ENCODE measurements at places on chromosomes 6 and 20.

DNA sequence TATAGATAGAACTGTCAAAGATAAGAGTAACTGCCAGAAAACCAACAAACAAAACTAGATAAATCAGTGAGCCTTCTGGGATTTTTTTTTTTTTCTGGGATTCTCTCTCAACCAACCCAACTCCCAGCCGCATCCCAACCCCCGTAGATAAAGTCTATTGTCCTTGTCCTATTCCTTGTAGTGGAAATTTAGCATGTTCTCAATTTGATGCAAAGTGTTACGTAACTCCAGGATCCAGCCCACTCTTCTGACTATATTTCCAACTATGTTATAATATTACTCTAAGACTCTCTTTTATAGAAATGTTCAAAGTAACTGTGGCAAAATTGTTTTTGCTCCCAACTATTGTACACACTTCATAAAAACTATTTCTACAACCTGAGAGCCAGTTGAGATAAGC, 15.4 kb upstream of the CDYL start:
- no peak for DNase-seq

- DNase-seq = no peak
These were observed 18.6 kb downstream of the MOXD1 start for GRCh38 chr6:132382630-132383175.

- no peak for DNase-seq
These were observed 24.5 kb downstream of the MAP7 start for GRCh38 chr6:136525586-136526195.

DNA sequence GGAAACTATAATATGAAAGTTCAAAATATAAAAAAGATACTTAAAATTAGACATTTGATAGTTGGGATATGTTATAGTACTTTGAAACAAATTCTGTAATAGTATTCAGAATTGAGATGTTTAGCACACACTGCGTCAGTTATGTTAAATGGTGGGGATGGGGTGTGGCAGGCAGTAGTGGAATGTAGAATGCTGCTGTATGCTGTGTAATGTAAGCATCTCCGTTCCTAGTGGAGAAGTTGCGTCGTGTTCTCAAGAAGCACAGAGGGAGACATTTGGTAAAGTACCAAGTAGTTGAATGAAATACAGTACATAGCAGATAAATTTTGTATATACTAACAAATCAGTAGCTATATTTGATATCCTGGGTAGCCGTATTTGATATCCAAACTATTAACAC, 192.4 kb downstream of the ZFAND3 start:
- DNase-seq = no peak

DNA sequence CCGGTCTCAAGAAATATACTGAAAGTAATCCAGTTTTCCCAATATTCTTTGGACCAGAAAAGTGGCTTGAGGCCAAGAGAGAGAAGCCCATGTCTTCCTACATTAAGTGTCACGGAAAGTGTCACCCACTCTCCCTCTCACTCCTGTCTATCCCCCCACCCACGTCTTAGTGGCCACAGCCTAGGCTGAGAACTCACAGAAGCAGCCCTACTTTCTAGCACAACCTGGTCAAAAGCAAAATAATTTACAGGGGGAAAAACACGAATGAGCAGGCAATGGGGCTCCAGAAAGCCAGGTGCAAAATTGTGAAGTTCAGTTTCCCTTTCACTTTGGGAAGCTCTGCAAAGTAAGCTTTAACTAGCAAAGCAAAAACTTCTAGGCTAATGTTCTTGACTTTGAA, 118.0 kb downstream of the OPRM1 start:
- no peak for DNase-seq

GRCh38 chr6:36067374-36068011, 39.9 kb downstream of the MAPK14 start:
- DNase-seq = no peak

DNA sequence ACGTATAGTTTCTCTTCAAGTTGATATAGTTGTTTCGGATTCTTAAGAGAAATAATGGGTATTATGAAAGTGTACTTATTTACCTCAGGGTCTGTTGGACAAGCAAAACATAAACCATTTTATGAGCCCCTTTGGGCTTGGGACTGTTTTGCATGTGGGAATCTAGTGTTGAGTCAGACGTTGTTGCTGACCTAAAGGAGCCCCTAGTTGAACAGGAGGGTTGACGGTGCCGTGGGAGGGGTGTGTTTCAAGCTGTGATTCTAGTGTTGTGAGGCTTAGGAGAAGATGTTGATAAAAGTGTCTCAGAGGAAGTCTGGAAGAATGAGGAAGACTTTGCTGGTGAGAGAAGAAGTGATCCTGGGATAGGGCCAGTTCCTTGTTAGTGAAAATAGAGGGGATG, 140.0 kb downstream of the ARID1B start:
- DNase-seq = no peak

DNA sequence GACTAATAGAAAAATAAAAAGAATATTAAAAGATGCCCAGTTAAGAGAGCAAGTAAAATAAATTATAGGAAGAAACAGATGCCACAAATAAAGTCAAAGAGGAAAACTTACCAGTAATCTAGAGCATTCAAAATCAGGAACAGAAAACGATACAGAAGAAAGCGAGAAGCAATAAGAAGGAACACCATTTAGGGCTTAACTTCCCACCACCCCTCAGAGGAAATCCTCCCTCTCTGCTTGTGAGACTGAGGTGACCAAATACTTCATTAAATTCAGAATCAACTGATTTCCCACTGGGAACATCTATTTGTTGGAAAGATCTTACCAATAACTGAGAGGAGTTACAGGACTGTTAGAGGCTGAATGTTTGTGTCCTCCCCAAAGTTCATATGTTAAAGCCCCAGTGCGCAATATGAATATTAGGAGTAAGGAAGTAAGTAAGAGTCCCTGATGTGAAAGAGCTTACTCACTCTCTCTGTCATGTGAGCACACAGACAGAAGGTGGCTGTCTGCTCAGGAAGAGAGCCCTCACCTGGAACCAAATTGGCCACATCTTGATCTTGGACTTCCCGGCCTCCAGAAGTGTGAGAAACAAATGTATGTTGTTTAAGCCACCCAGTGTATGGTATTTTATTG, 19.5 kb downstream of the KATNA1 start:
- DNase-seq = no peak

GRCh38 chr6:168052291-168052891, 26.6 kb downstream of the FRMD1 start:
- DNase-seq = no peak

DNA sequence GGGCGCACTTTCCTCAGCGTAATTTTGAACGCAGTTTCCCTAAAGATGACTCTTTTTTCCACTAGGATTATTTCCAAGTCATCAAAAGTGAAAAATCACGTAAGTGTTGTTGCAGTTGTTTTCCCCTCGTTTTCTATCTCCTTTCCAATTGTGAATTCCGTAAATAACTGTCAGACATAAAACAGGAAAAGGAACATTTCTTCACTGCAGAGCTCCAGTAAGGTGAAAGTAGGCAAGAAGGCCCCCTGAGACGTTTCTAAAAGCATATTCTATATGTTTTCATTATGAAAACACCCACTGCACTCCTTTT, 17.8 kb downstream of the HIVEP2 start:
- no peak for DNase-seq

DNA sequence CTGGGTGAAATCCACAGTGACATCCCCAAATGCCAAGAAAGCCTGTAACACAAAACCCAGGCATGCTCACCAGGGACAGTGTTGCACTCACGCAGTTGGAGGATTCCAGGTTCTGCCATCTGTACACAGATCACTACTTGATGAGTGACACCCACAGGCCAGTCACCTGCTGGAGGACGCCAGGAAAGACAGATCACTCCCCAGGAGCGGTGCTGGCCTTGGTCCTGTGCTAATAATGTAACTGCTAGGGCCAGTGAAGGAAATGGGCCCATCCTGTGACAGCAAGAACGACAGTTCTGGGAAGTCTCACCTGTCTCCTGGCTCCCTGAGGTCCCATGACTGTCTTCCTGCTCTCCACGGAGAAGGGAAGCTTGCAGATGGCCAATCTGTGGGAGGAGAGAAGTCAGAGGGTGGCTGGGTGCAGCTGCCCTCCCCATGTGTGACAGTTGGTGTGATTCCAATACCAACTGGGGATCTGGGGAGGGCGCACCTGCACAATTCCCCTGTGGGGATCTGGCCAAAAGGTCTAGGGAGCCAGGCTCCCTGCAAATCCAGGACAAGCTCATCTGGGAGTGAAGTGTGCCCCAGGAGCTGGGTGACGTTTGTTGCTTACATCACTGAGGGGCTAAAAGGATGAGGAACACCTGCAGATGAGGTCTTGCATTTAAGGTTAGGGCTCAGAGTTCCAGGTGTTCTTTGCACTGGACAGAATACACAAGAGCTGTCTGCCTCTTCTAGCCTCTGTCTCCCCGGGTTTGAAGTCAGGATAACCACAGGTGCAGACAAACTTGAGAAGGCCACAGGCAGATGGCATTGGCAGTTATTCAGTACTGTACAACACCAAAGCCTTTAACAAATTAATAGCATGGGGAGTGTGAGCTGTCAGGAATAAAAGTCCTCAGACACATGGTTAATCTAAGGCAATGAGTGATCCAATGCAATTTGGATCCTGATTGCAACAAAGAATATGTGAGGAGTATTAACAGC, 10.3 kb downstream of the ZNF337 start:
- DNase-seq = no peak

DNA sequence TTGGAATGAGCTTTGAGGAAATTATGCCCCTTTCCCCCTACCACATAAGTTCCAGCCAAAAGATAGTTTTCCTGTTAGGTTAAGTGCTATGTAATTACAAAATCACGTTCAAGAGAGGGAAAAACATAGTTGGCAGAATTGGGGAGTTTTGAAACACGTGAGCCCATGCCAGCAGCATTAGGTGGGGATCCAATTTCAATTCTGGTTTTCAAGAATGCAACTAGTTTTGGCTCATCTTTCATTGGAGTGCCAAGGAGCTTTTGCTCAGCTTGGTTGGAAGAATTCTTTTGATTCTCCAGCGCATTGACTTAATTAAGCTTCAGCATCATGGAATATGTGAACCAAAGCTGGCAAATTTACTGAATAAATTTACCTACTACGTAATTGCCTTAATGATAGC, 95.9 kb downstream of the SAMD5 start:
- DNase-seq = no peak

DNA sequence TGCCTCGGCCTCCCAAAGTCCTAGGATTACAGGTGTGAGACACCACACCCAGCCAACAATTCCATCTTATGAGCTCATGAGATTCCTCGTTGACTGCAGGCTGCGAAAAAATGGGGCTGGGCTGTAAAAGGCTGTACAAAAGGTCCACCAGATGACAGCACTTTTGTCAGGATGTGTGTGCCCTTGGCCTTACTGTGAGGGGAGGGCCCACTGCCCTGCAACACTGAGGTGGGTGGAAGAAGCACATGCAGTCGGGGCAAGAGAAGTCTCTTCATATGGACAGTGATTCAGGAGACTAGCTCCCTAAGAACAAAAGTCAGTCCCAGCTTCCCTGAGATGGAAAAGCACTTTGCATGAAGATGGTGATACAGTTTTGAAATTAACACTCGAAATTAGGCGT, 50.5 kb downstream of the KCTD20 start:
- DNase-seq = no peak

DNA sequence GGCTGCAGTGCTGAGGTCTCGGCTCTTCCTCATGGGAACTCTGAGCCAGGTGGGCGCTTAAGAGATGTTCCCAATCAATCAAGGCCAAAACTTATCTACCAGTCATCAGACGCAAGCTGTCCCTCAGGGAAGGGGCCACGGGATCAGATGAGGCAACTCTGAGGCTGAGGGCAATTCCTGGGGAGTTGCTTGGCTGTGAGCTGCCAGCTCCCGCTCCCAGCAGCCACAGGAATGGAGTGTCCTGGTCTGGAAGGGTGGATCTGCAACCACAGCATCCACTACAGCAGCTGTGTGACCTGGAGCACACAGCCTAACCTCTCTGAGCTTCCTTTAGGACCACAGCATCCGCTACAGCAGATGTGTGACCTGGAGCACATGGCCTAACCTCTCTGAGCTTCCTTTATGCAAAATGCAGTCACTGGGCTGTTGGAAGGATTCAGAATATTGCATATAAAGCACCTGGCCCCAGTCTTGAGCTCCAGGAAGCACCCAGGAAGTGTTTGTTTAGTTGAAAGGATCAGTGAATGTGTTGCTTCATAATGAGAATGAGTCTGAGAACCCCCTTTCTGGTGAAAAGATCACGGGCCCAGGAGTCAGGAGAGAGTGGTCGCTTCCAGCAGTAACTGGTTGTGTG, 60.9 kb downstream of the TFAP2C start:
- DNase-seq = no peak

DNA sequence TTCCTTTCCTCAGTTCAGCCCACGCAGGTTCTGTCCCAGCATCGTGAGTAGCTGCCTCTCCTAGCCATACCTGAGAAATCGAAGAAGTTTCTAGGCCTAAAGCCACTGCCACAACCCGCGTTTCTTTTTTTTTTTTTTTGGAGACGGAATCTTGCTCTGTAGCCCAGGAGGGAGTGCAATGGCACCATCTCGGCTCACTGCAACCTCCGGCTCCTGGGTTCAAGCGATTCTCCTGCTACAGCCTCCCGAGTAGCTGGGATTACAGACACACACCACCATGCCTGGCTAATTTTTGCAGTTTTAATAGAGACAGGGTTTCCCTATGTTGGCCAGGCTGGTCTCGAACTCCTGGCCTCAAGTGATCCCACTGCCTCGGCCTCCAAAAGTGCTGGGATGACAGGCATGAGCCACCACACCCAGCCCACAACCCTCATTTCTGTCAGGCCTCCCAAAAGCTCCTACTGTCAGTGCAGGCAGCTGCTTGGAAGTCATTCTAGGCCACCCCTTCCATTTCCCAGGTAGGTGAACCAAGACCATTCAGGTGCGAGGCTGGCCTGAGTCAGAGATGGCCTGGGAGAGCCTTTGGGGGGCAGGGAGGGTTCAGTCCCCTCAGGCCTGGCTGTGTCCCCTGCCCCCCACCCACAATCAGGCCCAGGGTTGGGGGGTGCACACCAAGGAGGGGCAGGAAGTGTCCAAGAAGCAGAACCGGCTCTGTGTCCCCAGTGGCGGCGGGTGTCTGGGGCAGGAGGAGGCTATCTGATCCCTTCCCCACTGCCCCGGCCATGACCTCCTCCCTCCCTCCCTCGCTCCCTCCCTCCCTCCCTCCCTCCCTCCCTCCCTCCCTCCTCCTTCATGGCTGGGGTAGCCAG, 47.2 kb downstream of the NOL4L start:
- DNase-seq = no peak

DNA sequence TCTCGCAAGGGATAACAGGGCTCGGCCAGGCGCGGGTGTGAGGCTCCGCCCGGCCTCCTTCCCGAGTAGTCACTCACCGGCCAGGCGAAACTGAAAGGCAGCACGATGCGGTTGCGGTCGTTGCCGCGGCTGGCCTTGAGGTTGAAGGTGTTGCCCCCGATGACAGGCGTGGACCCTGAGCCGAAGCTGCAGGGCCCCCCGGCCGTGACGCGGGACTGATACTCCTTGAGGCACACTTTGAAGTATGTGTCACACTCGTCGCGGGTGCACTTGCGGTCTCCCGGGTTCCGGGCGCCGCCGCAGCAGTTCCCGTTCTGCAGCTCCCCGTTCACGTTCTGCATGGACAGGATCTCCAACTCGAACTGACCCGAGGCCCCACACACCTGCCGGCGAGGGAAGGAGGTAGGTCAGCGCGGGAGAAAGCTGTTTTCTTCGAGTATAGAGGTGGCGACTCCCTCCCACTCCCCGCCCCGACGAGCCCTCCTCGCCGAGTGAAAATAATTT, 1.1 kb downstream of the JAG1 start:
- DNase-seq = peak; percentile 60

Measured in stimulated activated CD4-positive, alpha-beta T cell treated with anti-CD3 and anti-CD28 coated beads, Interleukin-2, amount 100 ng/mL, for 24 hours (primary cell).